ENCODE measurements at places on chromosomes 4 and X.

- no peak for DNase-seq
Measured at GRCh38 chr4:53022513-53023100, 160.5 kb downstream of the RASL11B start.

- no peak for DNase-seq
Measured at GRCh38 chrX:19293606-19294325, 50.0 kb upstream of the PDHA1 start.

DNA sequence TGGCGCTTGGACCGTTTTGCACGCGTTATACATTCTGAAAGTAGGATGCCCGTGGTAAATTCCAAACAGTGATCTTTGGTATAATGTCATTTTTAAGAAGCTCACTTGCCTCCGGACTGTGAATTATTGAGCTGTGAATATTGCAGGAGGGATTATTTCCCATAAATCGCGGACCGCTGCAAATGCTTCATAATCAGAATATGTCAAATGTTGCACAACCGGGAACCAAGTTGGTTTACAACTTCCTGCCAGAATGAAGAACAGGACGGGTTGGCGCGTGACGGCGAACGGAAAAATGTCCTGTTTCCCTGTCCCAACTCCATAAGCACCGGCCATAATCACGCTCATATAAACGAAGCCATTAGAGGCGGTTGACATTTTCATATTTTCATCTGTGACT, 67.6 kb downstream of the SHOX start:
- DNase-seq, result no peak

DNA sequence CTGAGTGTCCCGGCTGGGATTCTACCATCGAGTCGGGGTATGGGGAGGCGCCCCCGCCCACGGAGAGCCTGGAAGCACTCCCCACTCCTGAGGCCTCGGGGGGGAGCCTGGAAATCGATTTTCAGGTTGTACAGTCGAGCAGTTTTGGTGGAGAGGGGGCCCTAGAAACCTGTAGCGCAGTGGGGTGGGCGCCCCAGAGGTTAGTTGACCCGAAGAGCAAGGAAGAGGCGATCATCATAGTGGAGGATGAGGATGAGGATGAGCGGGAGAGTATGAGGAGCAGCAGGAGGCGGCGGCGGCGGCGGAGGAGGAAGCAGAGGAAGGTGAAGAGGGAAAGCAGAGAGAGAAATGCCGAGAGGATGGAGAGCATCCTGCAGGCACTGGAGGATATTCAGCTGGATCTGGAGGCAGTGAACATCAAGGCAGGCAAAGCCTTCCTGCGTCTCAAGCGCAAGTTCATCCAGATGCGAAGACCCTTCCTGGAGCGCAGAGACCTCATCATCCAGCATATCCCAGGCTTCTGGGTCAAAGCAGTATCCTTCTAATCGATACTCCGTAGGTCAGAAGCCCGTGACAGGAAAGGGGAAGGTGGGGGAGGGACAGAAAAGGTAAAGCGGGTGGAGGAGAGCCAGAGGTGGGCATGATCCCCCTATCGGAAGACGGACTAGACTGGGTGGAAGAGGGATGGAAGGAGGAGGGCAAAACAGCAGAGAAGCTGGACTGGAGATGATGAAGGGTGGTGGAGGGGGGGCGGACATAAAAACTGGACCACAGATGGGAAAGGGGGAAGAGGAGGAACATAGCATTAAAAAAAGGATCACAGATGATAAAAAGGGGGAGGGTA, 828 bp downstream of the TSPYL2 start:
- DNase-seq, result no peak

- DNase-seq, result no peak
Measured at GRCh38 chr4:170234800-170235199, 145.0 kb upstream of the AADAT start.

DNA sequence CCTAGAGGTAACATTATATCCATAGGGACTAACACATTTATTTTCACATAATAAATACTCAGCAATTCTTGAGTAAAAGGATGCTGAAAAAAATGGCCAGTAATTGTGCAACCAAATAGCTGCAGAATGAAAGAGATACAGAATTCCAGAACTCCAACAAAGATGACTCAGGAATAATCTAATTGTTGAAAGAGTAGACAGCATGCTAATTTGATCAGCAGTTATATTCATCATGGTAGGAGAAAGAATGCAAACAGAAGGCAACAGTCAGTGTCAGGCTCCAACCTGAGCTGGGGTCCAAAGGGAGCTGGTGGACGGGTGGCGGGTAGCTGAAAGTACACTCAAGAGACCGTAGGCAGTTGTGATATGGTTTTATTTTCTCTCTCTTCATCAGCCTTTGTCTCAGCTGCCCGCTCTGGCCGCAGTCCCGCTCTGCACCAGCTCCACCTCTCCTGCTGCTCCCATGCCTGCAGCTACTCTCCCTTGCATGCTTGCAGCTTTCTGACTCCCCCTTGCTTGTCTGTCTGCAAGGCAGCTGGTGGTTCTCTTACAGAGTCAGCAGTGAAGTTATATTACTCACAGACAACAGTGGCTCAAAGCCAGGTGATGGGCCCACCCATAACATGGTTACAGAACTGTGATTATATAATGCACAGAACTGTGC, 1150.1 kb downstream of the STIM2 start:
- no peak for DNase-seq

- no peak for DNase-seq
Measured at GRCh38 chr4:184485279-184485678, 10.9 kb upstream of the IRF2 start.

DNA sequence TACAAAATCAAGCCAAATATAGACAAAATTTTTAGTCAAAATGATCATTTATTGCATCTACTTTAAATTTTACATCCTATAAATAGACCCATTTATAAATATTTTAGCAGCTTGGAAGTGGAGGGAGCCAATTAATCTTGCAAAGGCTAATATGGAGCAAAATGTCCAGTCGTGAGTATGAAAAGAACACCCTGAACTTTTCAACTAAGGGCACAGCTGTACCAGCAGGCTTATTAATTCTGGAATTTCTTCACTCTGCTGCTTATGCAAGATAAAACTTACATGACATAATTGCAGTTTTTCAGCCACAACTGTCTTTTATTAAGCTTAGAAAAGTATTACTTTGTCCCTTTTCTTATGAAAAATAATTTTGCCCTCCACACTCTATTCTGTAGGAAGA, 22.9 kb upstream of the USP53 start:
- DNase-seq, result no peak

- DNase-seq, result peak; percentile 87
Measured at GRCh38 chr4:140071806-140072205, 82.2 kb downstream of the MAML3 start.

- peak; percentile 18 for DNase-seq
Measured at GRCh38 chrX:40877887-40878286, 142.5 kb upstream of the MED14 start.

GRCh38 chr4:104726002-104726401, 231.3 kb upstream of the CXXC4 start:
- DNase-seq, result no peak

DNA sequence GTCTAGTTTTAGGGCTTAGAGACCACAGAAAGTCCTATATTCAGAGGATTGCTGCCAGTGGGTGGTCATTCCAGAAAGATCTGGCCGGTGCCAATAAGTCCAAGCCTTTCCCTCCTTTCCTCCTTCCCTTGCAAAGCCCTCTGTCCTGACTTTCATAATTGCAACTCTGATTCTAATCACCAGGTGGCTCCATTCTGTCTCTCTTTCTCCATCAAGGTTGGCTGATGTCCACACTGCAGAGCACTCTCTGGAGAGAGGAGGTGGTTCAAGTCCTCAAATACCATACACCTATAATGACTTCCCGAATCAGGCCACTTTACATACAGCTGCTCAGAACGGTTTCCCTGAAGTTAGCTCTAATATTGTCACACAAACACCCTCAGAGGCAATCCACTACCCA, 22.4 kb upstream of the ARMCX4 start:
- DNase-seq, result no peak

DNA sequence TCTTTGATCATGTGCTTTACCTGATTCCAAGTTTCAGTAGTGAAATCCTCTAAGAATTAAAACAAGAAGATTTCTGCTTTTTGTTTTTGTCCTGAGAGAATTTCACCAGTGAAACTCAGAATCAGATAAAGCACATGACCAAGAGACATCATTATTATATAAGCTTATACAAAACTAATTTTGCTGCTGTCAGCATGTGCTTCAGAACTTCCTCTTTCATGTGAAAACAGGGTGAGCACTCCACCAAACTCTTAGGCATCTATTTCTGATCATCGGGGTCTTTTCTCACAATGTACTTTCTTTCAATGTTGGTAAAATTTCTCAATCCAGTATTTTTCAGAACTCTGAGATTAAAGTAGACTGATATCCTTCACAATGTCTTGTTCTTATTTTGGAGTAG, 152.1 kb downstream of the SLC39A8 start:
- DNase-seq, result no peak

GRCh38 chr4:120007896-120008436, 58.7 kb downstream of the MAD2L1 start:
- DNase-seq, result no peak

Data from Jurkat, Clone E6-1 (cell line).